Glomerular endothelial cell (primary cell): ENCODE measurements at places on chromosomes 1 and 21.

- no peak for DNase-seq
Measured at GRCh38 chr1:224170748-224171478, 12.1 kb upstream of the DEGS1 start.

- no peak for DNase-seq
Measured at GRCh38 chr1:205962821-205963221, 19.6 kb upstream of the SLC26A9 start.

DNA sequence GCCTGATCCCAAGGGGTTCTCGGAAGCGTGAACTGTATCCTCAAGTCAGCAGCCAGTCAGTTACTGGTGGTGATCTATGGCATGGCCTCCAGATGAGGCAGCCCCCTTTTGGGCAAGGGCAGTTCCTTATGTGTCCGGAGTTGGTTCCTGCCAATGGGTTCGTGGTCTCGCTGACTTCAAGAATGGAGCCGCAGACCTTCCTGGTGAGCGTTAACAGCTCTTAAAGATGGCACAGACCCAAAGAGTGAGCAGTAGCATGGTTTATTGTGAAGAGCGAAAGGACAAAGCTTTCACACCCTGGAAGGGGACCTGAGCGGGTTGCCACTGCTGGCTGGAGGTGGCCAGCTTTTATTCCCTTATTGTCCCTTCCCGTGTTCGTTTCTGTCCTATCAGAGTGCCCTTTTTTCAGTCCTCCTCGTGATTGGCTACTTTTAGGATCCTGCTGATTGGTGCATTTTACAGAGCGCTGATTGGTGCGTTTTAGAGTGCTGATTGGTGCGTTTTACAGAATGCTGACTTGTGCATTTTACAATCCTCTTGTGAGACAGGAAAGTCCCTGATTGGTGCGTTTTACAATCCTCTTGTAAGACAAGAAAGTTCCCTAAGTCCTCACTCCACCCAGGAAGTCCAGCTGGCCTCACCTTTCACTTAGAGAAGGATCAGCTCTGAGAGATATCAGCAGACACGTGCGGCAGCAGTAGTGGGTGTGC lies 8.9 kb upstream of the IL10RB start:
- no peak for DNase-seq

- no peak for DNase-seq
Measured at GRCh38 chr1:78892260-78892840, 114.2 kb downstream of the ADGRL4 start.

DNA sequence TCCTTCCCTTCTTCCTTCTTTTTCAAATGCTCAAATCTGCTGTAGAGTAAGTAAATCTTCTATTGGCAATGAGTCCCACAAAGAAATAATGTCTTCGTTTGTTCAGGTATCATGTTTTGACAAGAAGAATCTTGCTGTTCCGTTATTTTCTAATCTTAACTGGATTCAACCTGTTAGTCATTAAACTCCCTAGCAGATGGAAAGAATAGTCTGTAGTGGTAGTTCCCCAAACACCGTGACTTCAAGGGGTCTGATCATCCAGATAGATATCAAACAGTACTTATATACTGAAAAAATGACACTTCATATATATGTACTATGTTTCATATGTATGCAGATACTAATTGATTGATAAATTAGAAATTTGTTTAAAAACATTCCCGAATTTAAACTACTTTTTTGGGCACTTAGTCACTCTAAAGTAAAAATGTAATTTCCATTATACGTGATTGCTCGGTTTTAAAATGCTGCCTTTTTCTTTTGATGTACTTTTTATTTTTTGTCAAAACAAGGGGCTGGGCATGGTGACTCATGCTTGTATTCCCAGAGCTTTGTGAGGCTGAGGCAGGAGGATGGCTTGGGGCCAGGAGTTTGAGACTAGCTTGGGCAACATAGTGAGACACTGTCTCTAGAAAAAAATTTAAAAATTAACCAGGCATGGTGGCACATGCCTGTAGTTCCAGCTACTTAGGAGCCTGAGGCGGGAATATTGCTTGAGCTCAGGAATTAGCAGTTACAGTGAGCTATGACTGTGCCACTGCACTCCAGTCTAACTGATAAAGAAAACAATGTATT lies 335.7 kb upstream of the SNX7 start:
- DNase-seq: no peak

- no peak for DNase-seq
Measured at GRCh38 chr21:42234464-42235241, 15.7 kb downstream of the ABCG1 start.
